ENCODE measurements at places on chromosomes 7 and 10.

DNA sequence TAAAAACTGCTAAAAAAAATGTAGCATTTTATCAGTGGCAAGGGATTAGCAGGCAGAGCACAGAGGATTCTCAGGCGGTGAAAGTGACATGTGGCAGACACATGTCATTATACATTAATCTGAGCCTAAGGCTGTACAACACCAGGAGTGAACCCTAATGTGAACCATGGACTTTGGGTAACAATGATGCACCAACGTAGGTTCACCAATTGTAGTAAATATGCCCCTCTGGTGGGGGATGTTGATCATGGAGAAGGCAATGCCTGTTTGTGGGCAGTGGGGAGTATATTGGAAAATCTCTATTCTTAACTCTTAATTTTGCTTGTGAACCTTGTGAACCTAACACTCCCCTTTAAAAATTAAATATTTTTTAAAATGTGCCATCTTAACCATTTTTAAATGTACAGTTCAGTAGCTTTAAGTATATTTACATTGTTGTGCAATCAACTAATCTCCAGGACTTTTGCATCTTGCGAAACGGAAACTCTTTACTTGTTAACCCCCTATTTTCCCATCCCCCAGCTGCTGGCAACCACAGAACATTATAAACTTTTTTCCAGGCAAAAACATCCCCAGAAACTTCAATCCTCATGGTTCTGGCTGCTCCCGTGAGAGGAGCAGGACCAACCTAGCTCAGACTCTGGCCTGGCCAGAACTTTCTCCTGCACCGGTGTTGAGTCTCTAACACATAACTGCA, 29.9 kb downstream of the LRRC20 start:
- no peak for DNase-seq

DNA sequence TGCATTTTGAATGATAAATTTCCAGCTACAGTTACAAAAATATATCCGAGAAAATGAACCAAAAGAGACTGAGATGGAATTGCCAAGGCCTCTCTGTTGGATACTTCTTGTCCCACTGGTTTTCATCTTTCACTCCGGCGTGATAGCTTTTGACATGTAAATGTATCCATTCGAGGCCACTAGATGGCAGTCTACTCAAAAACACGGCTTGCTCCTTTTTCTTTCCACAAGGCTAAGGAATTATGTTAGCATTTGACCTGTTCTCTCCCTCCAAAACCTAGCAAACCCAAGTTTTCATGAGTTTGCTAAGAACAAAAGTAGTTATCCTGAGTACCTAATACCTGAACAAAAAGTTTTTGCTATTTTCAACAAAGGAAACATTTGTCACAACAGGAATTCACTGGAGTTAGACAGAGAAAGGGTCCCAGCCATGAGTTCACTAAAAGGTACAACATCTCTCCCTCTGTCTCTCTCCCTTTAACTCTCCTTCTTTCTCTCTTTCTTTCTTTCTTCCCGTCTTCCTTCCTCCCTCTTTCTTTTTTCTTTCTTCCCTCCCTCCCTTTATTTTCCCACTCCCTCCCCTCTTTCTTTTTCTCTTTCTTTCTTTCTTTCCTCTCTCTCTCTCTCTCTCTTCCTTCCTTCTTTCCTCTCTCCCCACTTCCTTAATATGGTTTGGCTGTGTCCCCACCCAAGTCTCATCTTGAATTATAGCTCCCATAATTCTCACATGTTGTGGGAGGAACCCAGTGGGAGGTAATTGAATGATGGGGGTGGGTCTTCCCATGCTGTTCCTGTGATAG, 207.9 kb upstream of the MYO3A start:
- no peak for DNase-seq

DNA sequence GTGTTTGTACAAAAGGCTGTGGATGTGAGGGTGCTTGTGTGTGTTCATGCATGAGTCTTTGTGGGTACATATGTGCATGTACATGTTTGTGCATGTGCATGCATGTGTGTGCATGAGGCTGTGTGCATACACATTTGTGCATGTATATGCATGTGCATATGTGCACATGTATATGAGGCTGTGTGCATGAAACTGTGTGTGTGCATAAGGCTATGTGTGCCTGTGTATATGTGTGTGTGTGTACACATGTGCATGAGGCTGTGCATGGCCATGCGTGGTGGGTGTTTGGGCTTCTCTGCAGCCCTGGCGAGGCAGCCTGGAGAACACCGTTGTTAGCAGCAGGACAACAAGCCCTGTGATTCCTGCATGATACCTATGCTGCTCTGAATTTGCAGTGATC, 207.7 kb upstream of the ADCY1 start:
- no peak for DNase-seq

GRCh38 chr7:114082642-114083165, 163.9 kb upstream of the PPP1R3A start:
- DNase-seq = no peak

DNA sequence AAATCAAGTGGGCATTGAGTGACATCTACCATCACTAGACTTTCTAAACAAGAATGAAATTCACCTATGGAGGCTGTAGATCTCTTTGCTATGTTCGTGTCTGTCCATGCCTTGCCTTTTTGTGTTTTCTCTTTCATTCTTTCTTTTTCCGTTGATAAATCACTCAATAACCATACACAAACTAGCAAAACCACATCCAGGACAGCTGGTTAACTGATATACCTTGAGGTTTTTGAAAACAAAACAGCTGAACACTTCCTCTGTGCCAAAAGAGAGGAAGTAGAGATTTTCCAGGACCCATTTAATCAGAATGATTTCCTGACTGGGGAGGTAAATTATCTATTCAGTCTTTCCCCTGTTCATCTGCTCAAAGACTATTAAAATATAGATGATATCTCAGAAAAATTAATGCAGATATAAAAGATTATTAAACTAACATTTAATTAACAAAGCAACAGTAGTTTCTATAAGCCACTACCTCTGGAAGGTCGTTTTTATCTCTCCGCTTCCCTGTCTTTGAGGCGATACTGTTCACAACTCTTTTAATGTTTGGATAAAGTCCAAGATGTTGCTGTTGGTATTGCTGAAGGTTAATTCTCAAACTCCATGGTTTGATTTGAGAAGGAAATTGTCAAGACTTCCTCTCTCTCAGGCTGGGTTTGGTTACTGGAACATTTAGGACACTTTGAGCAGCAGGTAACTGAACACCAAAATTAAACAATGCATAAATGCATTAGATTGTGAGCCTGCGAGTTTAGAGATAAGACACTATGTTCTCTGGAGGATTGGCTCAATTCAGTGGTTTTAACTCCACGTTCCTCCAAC, 24.4 kb upstream of the C10orf67 start:
- DNase-seq = no peak

GRCh38 chr10:30529373-30529998, 95.5 kb downstream of the MAP3K8 start:
- no peak for DNase-seq

- no peak for DNase-seq
Observed at GRCh38 chr10:101615525-101616116, 27.5 kb downstream of the DPCD start.
